ENCODE measurements at places on chromosomes 11 and 22.

DNA sequence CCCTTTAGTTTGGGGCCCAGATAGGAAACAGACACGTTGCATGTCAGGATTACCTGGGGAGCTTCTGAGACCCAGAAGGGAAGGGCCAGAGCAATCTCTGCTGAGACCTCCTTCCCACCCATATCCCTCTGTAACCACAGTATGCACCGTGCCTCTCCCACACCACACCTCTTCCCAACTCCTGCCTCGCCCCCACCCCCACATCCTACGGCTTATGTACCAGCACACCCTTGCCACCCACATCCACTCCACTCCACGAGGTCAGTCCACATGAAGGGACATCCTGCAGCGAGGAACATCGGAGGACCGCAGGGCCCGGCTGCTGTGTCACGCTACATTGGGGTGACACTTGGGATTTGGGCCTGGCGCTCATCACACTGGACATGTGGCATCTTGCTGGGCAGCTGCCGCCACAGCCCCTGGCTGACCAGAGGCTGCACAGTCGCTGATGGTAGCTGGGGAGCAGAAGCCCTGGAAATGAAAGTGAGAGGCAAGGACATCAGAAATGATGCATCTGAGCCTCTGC lies 118.3 kb upstream of the LMO1 start:
- DNase-seq, result no peak

GRCh38 chr11:133955081-133955891 lies 1.5 kb downstream of the IGSF9B start:
- DNase-seq, result peak; percentile 40

- no peak for DNase-seq
Observed at GRCh38 chr11:61543606-61544306, 35.2 kb downstream of the LRRC10B start.

GRCh38 chr22:27250886-27251285 lies 550.7 kb downstream of the MN1 start:
- no peak for DNase-seq
